ENCODE measurements at places on chromosomes 6 and 20.

DNA sequence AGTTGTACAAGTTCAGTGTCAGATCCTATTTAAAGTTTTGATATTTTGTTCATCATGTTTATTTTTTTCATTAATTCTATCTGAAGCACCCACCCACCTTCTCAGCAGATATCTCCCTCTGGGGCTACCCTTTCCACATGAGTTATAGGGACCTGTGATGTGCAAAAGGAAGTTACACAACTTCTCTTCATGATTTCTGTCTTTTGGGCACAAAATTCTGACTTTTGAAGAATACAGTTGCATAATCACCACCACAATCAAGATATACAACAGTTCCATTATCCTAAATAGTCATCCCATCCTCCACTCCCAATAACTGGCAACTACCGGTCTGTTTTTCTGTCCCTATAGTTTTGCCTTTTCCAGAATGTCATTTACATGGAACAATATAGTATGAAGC is 13.8 kb upstream of the FUCA2 start:
- DNase-seq = no peak

GRCh38 chr6:156657296-156657695 is 119.9 kb upstream of the ARID1B start:
- no peak for DNase-seq

DNA sequence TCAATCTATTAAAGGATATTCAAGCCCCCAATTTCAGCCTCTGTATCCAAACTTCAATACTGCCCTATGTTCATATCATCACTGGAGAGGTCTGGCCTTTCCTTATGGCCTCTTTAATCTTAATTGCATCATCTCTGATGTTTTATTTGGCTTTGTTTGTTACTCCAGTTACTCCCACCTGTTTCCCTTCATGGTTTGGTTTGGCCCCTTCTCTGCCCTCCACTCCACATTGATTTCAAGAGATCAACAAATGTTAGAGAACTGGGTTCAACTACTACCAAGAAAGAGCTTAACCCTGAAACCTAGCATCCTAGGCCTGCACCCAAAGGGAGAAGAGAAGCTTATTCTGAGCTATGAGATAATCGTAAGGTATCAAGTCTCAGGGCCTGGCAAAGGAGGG is 221.6 kb downstream of the LAMA2 start:
- no peak for DNase-seq

DNA sequence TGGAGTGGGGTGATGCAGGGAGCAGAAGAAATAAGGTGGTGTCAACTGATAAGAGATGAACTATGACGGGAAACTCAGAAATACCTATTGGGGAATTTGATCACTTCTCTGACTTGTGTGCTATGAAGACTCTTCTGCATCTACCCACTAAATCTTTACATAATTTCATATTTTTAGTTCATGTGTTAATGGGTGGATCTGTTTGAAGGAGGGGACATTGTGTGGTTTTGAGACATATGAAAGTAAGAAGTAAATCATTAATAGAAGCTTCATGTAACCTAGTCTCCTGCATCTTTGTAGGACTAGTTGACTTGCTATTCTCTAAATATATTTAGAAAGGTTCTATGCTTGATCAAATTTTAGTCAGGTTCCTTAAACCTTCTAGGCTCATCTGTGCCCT is 86.6 kb upstream of the MEI4 start:
- no peak for DNase-seq

- DNase-seq = no peak
These were observed 59.9 kb downstream of the FOXA2 start for GRCh38 chr20:22524393-22525015.

DNA sequence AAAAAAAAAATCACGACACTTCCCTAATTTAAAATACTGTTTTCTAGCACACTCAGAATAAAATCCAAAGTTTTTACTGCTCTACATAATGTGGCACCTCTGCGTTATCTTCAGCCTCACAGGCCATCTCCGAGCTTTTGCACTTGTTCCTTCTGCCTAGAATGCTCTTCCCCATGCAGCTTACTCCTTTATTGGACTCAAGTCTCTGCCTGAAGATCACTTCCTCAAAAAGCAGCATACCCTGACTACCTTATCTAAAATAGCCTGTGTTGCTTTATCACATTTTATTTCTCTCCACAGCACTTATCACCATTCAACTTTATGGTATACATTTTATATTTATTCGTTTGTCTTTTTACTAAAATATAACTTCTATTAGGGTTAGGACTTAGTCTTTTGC is 2.3 kb downstream of the ZNF322 start:
- DNase-seq = no peak

DNA sequence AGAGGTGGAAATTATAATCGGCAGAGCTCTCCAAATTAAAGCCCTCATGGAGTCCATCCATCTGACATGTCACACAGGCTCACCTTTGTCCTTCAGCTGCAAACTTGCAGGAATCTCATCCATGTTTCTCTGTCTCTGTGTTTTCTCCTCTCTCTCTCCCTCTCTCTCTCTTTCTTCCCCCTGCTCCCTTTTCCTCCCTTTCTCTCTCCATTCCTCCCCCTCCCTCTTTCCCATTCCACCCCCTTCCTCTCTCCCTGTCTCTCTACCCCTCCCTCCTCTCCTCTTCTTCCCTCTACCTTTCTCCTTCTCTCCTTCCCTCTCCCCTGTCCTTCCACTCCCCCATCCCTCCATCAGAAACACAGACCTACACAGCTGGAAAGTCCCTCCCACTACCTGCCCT is 6.8 kb downstream of the NCR2 start:
- no peak for DNase-seq

- no peak for DNase-seq
These were observed 146.0 kb downstream of the ELOVL4 start for GRCh38 chr6:79801362-79801761.

DNA sequence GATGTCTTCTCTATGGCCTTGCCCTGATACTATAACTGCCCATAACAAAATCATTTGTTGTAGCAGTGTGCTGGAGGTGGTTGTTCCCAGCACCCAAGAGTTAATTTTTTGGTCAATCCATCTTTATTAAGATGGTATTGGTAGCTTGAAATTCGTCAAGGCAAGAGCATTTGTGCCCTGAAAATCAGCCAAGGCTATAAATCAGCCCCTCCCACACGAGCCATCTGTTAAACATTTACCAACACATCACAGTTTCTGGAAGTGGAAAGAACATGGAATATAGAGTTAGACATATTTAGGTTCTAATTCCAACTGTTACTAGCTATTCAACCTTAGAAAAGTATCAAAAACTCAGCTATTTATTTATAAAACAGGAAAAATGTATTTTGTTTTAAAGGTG is 888.4 kb upstream of the GJE1 start:
- no peak for DNase-seq
